Islet precursor cell (in vitro differentiated cells): ENCODE measurements at places on chromosomes 7 and 10.

- peak; percentile 81 for DNase-seq
Observed at GRCh38 chr7:100088621-100089457, at the start of gene COPS6. COPS6 (plus strand) TSS chr7:100088969; CDS start chr7:100088991, 22 bp downstream.

DNA sequence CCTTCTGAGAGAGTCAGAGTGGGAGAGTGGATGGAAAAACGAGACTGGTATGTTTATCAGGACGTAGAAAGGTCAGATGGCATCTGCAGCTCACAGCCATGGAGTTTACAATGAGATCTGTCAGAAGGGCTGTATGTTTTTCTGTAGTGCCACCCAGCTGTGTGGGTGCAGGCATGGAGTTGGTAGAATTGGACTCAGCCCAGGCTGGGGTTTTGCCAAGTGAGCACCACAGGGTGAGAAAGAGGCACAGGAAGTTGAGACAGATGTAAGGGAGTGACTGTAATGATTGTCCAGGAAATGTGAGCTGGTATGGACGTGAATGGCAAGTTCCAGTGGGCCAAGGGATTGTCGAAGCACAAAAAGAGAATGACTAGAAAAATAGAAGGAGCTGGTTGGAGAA lies 9.1 kb upstream of the ZYX start:
- no peak for DNase-seq

- DNase-seq: no peak
Observed at GRCh38 chr7:929311-929711, 25.2 kb downstream of the ADAP1 start.

GRCh38 chr7:131219312-131220041 lies 108.2 kb upstream of the MKLN1 start:
- DNase-seq: no peak

GRCh38 chr7:16420649-16421332 lies 547 bp downstream of the CRPPA start:
- DNase-seq: peak; percentile 90

GRCh38 chr10:105769248-105770184 lies 1128.4 kb downstream of the SORCS3 start:
- peak; percentile 87 for DNase-seq

DNA sequence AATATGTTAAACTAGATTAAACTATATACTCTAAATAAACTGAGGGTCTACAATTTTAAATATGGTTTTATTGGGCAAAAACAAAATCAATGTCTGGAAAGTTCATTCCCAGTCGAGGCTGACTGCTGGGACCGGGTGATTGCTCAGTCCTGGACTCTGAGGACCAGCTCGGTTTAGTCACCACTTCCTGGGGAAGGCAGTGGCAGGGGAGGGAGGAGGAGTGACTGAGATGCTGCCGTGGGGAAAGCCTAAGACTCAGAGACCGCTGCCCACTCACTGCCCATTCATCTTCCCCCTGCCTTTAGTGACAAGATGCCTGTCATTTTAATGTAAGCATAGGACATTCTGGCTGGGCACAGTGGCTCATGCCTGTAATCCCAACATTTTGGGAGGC lies 29.0 kb downstream of the ATOH7 start:
- peak; percentile 66 for DNase-seq

DNA sequence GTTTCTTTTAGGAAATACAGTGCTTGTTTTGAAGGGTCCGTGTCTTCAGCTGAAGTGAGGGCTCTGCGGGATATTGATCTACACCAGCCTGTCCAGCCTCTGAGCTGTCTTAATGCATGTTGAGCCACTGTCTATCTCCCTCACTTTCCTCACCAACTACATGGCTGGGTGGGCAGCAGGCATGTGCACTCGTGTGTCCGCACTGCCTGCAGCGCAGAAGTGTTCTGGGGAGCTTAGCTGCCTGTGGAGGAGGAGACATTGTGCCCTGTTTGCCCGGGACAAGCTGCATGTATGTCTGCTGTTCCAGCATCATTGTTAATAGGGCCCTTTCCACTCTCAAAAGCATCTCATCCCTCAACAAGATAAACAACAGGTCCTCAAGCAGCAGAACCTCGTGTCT lies 133.1 kb upstream of the EEPD1 start:
- peak; percentile 32 for DNase-seq

DNA sequence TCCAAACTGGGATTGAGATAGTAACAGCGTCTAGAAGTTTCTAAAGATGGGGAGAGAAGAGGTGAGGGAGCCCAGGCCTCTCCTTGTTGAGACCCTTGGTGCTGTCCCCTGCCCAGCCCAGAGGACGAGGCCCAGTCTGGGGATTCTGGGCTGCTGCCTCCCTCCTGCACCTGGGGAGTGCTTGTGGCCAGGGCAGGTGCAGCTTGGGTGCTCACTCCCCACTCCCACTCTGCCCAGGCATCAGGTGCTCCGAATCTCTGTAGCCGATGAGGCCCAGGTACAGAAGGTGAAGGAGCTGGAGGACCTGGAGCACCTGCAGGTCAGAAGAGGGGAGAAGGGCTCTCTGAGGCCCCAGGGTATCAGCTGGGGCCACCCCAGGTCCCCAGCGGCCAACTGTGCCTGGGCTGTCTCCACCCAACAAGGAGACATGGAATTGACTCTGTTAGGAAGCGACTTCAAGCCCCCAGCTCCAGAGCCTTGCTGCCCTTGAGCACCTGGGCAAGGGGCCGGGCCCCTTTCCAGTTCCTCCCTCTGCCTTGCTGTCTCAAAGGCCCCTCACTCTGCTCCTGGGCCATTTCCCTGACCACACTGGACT lies 664 bp downstream of the CPA1 start:
- DNase-seq: peak; percentile 43

- no peak for DNase-seq
Observed at GRCh38 chr7:117269886-117270285, 53.0 kb downstream of the WNT2 start.

DNA sequence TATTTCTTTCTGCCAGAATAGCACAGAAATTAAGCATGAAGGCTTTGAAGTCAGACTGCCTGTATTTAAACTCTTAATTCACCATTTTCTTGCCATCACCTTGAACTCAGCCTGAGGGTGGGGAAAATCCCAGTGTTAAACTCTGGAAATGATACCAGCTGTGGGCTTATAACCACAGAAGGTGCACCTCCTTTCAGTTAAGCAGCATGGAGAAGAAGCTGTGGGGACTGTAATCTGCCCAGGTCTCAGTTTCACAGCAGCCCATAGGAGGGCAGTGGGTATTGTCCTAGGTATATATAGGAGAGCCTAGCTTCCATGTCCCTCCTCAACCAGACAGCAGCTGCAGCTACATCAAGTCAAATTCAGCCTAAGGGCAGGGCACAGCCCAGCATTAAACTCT lies 241.6 kb downstream of the HPSE2 start:
- DNase-seq: no peak

DNA sequence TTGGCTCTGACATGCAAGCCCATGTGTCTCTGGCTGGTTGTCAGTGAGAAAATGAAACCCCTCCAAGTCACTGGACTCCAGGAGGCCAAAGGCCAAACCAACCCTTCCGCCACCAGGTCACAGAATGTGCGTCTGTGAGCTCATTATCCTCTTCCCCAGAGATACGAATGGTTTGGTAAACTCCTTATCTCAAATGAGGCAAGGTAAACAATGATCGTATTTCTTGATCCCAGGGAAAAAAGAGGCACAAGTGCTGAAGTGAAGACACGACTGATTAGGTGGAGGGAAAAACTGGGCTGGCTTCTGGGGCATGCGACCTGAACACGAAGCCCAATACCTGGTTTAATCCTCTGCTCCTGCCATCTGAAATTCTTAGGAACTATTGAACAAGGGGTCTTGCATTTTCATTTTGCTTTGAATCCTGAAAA lies 70.6 kb upstream of the ARID5B start:
- DNase-seq: no peak

- no peak for DNase-seq
Observed at GRCh38 chr7:82442492-82443035, 1.0 kb downstream of the CACNA2D1 start.

- peak; percentile 67 for DNase-seq
Observed at GRCh38 chr10:50275650-50276235, 24.4 kb upstream of the ASAH2 start.

DNA sequence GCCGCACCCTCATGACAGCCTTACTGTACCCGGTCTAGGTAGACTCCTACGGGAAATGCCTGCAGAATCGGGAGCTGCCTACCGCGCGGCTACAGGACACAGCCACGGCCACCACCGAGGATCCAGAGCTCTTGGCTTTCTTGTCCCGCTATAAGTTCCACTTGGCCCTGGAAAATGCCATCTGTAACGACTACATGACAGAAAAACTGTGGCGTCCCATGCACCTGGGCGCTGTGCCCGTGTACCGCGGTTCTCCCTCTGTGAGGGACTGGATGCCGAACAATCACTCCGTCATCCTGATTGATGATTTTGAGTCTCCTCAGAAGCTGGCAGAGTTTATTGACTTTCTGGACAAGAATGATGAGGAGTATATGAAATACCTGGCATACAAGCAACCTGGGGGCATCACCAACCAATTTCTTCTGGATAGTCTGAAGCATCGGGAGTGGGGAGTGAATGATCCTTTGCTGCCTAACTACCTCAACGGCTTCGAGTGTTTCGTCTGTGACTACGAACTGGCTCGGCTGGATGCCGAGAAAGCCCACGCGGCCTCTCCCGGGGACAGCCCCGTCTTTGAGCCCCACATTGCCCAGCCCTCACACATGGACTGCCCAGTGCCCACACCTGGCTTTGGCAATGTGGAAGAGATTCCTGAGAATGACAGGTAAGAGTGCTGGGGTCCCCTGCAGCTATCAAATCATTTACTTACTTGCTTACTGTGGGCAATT lies 8.5 kb upstream of the CHCHD1 start:
- no peak for DNase-seq

- DNase-seq: no peak
Observed at GRCh38 chr10:95421782-95422181, 131.0 kb upstream of the PDLIM1 start.

- DNase-seq: peak; percentile 59
Observed at GRCh38 chr7:141700848-141701371, 1.1 kb downstream of the DENND11 start.

DNA sequence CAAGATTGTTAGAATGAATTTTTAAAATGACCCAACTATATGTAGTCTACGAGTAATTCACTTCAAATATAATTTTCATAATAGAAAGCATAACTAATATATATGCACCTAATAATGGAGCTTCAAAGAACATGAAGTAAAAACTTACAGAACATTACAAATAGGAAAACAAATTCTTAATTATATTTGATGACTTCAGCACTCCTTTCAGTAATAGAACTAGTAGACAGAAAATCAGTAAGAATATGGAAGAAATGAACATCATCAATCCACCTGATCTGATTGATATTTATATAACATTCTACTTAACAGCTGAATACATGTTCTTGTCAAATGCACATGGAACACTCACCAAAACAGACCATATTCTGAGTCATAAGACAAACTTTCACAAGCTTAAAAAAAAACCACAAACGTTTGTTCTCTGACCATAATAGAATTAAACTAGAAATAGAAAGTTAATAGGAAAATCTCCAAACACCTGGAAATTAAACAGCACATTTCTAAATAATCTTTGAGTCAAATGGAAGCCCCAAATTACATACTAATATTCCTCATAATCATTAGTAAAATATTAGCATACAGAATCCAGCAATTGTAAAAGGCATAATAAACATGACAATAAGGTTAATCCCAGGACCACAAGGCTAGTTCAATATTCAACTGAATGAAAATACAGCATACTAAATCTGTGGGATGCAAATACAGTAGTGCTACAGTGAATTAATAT lies 48.0 kb downstream of the BRAF start:
- no peak for DNase-seq

DNA sequence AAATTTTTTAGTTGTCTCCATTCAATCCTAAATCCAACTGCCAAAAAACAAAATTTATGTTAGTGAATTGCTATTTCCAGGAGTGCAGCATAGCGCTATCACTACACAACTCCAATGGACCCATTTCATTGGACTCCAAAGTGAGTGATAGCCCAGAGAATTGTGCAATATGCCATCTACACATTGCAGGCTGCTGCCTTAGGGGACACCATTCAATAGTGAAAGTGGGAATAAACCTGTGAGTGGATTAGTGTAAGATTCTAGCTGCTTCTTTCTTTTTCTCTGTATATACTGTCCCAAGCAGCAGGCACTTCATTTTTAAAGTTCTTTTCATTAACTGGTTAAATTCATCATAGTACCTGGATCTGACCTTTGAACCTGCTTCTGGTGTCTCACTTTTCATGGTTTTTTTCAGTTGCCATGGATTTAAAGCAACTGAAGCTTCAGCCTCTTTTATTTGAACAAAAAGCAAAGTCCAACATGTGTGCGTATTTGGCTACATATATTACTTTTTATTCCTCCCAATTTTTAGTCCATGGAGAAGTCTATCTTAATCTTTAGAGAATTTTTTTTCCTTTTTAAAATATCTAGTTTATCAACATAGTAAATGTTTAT lies 97.3 kb downstream of the DGKB start:
- DNase-seq: no peak

- DNase-seq: no peak
Observed at GRCh38 chr7:108515013-108515412, 10.9 kb downstream of the PNPLA8 start.

- DNase-seq: no peak
Observed at GRCh38 chr10:104122225-104123107, 495 bp downstream of the SFR1 start.

GRCh38 chr10:61363006-61363405 lies 90.2 kb downstream of the TMEM26 start:
- DNase-seq: no peak

GRCh38 chr7:143284591-143285469 lies at the start of gene TMEM139:
TMEM139 (plus strand) TSS chr7:143284958; CDS start chr7:143285958, 1,000 bp downstream.
- DNase-seq: peak; percentile 68

DNA sequence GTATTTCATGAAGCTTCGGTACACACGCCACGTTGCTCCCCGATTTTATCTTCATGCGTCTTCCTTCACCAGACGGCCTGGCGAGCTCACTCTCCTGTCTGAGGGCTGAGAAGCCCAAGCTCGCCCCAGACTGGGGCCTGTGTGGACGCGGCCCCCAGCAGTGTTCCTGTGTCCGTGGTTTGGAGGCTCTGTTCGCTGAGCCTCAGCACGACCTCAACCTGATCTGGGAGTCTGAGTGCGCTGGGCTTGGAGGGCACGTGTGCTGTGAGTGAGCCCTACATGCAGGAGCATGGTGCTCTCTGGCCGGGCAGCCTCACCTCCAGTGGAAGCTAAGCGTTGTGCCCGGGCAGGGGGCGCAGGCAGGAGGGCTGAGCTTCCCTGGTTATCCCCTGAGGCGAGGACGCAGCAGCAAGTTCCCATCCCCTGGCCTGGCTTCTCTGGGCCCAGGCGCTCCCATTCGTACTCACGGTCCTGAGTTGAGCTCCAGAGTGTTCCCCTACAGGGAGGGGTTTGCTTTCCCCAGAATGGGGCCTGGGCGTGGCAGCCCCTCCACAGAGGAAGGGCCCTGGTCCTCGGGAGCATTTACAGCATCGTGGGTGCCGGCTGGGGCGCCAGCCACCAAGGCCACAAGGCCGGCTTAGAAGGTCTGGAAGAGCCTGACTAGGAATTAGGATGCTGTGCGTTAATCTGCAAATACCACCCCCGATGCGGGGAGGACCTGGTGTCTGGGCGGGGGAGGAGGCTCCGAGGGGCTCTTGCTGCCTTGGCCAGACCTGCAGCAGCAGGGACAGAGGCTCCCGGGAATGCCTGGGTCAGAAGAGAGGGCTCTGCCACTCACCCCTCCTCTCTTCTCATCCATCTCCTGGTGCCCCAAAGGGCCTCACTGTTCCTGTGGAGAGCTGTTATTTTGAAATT lies 400.6 kb downstream of the DNAJB6 start:
- DNase-seq: no peak

- DNase-seq: no peak
Observed at GRCh38 chr7:105036217-105037168, 22.5 kb downstream of the KMT2E start.

GRCh38 chr7:90749774-90750173 lies 153.7 kb downstream of the CDK14 start:
- DNase-seq: no peak
